Neural progenitor cell (in vitro differentiated cells): ENCODE measurements at places on chromosomes 7 and 10.

- no peak for DNase-seq
These were observed 138.9 kb upstream of the COBL start for GRCh38 chr7:51455513-51455912.

DNA sequence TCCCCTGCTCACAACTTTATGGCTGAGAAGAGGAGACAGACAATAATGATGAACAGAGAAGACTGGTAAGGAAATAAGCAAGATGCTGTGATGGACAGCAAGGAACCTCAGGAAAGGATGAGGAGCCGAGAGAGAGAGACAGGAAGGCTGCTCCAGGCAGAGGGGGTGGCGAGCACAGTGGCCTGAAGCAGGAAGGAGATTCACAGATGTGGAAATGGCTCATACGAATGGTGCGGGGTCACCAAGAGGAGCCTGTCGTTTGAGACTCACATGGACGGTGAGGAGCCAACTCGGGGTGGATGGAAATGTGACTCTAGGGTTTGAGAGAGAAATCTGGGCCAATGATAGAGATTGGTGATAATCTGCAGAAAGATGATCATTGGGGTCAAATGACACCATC is 43.7 kb downstream of the KIAA1549 start:
- DNase-seq, result no peak

- DNase-seq, result no peak
These were observed 20.4 kb downstream of the AQP1 start for GRCh38 chr7:30931929-30932540.

- no peak for DNase-seq
These were observed 106.1 kb downstream of the PRKCQ start for GRCh38 chr10:6473901-6474370.

GRCh38 chr7:100483090-100483721 is 521 bp upstream of the NYAP1 start:
- peak; percentile 87 for DNase-seq

DNA sequence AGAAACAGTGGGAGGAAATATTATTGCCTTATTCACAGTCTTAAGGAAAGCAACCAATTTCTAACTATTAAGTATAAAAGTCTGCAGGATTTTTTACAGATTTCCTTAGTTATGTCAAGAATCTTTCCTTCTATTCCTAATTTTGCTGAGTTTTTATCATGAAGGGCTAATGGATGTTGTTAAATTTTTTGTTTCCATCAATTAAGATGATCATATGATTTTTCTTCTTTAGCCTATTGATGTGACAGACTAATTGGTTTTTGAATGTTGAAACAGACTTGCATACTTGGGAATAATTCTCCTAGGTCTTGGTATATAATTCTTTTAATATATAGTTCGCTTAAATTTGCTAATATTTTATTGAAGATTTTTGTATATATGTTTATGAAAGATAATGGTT is 569.1 kb upstream of the KCND2 start:
- DNase-seq, result no peak

GRCh38 chr10:18795549-18795948 is 136.3 kb downstream of the ARL5B start:
- no peak for DNase-seq

GRCh38 chr7:33582533-33582932 is 322.8 kb upstream of the BMPER start:
- no peak for DNase-seq

- DNase-seq, result no peak
These were observed 7.0 kb upstream of the ARHGAP12 start for GRCh38 chr10:31935678-31936077.

DNA sequence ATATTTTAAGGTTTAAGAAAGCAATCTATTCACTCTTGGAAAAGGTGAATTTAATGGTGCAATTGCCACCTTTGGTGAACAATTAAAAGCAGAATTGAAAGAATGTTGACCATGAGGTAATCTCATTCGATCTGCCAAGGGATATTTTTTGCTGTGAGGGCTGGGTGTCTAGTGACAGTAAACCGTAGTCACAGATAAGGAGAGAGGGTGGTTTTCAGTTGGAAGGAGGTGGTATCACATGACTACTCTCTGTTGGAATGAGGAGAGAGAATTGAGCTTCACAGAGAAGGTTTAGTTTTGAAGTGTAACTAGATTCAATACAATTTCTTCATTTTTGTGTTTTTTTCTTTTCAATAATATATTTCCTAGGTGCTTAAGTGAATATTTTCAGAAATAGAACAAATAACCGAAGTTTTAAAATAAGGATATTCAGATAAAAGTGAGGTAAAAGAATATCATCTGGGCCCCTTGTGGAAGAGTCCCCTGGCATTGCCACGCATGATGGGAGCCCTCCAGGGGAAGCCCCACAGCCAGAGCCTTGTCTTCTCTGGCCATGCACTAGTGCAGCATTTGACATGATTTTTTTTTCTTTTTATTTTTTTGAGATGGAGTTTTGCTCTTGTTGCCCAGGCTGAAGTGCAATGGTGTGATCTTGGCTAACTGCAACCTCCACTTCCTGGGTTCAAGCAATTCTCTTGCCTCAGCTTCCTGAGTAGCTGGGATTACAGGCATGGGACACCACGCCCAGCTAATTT is 73.4 kb downstream of the GPR141 start:
- DNase-seq, result no peak

DNA sequence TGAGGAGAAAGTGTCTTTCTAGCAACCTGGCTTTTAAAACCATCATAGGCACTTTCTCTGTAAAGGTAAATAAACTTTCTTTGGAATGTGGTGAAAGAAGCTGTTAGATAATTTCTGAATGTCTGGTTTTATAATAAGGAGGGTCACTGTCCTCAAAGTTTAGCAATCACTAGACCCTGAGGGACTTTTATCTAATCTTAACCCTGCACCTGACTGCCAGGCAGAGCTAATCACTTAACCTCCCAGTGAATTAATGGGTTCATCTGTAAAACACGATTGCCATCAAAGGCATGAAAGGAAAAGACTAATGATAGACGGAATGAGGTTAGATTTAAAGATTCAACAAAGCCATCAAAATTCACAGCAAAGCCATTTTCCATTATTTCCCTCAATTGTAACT is 553.8 kb downstream of the GRM8 start:
- DNase-seq, result no peak
